ENCODE measurements at places on chromosomes 12 and 14.

DNA sequence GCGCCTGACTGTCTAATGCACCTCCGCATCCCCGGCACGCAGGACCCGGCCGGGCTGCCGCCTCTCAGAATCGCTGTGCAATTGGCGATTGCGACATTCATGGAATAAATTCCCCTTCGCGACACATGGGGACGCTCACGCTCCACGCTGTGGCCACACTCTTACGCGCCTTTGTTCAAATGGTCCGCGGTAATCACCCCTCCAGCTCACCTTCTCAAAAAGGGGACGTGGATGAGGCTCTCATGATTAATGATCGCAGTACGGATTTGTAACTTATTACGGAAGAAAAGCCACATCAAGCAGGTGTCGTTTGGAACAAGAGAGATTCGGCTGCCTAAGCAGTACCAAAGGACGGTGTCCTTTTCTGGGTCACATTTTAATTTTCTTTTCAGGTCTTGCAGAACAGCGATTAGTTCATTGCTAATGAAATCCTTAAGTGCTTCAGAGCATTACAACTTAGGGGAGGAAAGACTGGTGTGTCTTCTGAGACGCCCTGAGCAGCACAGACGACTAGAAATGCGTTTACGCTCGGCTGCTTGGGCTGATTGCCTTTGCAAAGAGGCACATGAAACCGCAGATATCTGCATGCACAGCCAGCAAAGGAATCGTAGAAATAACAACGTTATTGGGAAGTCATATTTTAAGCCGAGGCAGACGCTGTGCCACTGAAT lies 37.3 kb upstream of the ADGRD1 start:
- no peak for DNase-seq

GRCh38 chr14:100782516-100783320 lies 43.2 kb upstream of the MEG3 start:
- no peak for DNase-seq

DNA sequence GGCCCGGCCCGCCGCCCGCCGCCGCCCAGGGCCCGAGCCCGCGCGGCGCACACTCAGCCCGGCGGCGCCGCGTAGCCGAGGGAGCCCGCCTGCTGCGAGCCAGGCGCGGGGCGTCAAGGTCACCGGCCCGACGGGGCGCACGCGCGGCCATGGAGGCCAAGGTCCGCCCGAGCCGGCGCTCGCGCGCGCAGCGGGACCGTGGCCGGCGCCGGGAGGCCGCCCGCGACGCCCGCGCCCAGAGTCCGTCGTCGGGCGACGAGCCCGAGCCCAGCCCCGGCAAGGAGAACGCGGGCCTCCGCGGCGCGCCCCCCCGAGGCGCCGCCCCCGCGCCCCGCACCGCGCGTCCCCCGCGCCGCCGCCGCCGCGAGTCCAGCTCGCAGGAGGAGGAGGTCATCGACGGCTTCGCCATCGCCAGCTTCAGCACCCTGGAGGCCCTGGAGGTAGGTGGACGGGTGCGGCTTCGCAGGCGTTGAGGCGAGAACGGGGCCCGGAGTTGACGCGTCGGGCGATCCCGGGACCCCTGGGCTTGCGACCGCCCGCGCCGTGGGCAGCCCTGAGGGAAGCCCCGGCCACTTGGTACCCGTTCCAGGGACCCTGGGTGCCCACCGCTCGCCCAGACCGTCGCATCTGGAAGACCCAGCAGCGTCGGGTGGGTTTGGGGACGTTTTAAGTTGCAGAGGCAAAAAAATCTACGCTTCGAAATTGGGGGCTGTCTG lies 629 bp downstream of the FBRSL1 start:
- no peak for DNase-seq

DNA sequence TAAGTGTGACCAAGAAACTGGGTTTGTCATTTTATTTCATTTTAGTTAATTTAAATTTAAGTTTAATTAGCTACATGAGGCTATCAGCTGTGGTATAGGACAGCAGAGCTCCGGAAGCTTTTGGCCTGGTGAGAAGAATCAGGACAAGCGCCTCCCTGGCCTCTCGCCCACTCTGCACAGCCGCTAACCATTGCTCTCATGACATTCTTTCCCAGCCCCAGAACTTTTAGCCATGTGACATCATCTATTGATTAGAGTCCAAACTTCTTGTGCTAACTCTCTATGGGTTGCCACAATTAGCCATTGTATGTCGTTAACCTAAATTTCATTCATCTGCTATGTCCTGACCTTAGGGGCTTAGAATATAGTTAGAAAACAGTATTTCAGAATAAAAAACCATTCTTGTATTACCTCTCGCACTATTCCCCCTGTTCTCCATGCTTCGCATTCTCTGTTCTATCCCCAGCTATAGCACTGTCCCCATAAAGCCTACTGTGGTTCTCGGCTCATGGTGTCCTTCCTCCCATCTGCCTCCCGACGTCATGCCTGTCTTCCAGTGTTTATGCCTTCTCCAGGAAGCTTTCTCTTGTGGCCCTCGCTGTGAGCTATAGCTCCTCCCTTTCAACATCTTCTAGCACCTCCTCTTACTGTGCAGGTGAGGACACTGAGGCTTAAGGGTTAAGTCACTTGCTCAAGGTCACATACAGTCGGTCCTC lies 23.5 kb downstream of the SSH1 start:
- DNase-seq = no peak

DNA sequence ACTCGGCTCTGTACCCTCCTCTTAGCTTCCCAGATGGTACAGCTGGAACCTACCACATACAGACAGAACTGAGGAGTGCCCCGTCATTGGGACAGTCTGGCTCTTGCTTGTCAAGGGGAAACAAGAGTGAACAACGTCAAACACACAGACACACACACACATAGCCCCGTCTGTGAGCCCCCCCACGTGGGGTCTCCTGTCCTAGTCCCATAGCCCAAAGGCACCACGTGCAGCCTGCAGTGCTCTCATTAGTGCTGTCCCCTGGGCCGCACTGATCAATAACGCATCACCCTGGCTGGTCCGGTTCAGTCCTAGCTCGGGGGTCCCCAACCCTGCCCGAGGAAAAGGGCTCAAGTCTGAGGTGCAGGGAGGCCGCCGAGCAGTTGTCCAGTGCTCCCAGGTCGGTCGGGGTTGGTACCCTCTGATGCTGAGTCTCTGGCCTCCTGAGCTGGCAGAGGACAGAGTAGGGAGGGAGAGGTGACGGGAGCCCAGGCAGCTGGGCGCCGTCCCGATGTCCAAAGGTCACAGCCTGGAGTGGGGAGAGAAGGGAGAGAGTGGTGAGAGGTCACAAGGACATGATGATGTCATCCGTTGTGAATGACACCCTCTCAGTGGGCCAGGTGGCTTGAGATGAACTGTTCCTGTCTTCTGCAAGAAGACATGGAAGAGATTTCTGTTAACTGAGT lies 105.4 kb upstream of the NOS1 start:
- no peak for DNase-seq

- no peak for DNase-seq
These were observed 22.7 kb downstream of the LRTM2 start for GRCh38 chr12:1842905-1843640.

- DNase-seq = no peak
These were observed 52.6 kb downstream of the DIP2B start for GRCh38 chr12:50557421-50557820.

All from stimulated activated CD4-positive, alpha-beta T cell treated with anti-CD3 and anti-CD28 coated beads, Interleukin-15, amount 100 ng/mL, for 1 hour (primary cell).